Dermis microvascular lymphatic vessel endothelial cell (primary cell): ENCODE measurements at places on chromosomes 2 and 18.

- peak; percentile 95 for DNase-seq
Observed at GRCh38 chr18:24831871-24832665, 371.6 kb downstream of the HRH4 start.

DNA sequence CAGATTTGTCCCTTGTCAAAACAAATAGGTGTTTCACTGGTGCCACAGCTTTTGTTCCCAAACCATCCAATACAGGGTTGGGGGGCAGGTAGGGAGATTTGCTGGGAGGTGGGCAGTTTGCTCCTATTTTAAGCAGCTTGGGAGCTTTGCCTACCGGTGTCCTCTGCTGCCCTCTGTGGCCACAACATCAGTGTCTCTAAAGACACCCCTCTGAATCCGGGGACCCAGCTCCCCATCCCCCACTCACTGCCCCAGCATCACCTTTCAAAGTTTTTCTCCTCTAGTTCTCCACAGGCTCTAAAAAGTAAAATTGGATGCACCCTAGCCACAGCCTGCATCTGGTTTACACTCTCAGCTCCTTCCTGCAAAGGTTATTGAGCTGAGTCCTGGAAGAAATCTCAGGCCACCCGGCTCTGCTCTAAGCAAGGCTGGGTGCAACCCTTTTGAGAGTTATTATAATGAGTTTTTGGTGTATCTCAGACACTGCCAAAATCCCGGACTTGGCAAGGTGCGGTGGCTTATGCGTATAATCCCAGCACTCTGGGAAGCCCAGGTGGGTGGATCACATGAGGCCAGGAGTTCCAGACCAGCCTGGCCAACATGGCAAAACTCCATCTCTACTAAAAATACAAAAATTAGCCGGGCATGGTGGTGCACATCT, 2.9 kb upstream of the EPAS1 start:
- peak; percentile 45 for DNase-seq

DNA sequence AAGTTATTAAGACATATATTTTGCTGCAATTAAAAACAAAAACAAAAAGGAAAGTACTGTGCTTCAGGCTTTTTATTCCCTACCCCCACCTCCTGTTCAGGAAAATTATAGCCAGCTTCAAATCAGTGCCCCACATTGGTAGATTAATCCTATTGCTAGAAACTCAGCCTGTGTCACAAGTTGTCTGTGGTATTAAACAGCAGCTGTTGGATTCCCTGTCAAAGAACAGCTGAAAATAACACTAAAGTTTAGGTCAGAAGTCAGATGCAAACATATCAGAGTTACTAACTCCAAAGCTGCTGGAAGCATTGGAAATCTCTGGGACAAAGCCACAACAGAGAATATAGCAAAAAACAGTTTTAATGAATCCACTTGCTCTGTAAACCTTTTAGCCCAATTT, 818 bp upstream of the CCDC141 start:
- DNase-seq = no peak

DNA sequence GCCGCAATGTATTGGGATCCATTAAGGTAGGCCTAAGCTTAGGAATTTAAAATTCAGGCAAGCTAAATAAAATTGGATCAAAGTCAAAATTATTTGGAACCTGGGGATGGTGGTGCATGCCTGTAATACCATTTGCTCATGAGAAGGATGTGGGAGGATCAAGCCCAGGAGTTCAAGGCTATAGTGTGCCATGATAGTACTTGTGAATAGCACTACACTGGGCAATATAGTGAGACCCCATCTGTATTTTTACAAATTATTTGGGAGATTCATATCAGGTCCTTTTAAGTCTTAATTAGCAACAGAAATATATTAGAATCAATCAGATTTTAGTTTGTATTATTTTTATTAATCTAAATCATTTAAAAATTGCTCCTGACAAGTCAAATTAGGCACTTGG, 39.8 kb upstream of the TLK1 start:
- DNase-seq = no peak

- DNase-seq = no peak
Observed at GRCh38 chr2:88442473-88442872, 10.0 kb downstream of the FOXI3 start.
